ENCODE measurements at places on chromosomes 11 and 22.

- DNase-seq = no peak
Measured at GRCh38 chr11:74647831-74648230, 55.4 kb downstream of the POLD3 start.

GRCh38 chr11:32307471-32307870 lies 127.9 kb downstream of the WT1 start:
- no peak for DNase-seq

- DNase-seq = no peak
Measured at GRCh38 chr22:48299124-48299523, 1528.5 kb downstream of the BRD1 start.

GRCh38 chr11:28400331-28401100 lies 292.3 kb downstream of the METTL15 start:
- DNase-seq = no peak

GRCh38 chr11:2860636-2861035 lies 24.9 kb downstream of the CDKN1C start:
- no peak for DNase-seq

- DNase-seq = no peak
Measured at GRCh38 chr11:61514050-61514917, 5.7 kb downstream of the LRRC10B start.

GRCh38 chr11:122850076-122850631 lies 11.9 kb downstream of the CRTAM start:
- no peak for DNase-seq

DNA sequence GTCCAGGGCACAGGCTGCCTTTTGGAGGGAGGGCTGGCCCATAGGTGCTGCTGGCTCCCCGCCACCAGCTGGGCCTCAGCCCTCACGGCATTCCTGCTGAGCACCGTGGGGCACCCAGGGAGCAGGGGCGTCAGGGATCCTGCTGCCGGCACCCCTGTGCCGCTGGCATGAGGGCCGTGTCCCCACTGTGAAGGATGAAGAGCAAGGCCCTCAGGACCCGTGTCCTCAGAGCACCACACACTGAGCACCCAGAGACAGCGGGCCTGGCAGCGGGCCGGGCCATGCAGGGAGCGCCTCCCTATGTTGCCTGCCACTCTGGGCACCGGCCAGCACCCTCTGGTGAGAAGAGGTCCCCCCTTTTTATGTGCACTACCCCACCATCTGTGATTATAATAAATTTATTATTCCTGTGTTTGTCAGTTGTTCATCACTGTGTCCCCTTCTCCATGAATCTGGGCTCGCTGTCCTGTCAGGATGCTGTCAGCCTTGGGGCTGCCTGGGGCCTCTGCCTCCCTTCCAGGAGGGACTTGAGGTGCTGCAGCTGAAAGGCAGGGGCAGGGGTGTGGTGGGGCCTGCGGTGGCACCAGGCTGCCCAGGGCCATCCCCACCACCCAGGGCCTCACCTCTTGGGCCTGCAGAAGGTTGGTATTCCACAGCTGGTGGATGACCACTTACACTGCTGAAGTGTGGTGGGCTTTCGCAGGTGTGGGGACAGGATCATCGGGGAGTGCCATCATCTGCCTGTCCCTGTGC lies 80.0 kb downstream of the MED15 start:
- DNase-seq = no peak

All from GF-D8 (cell line).